ENCODE measurements at places on chromosomes 12 and 14.

DNA sequence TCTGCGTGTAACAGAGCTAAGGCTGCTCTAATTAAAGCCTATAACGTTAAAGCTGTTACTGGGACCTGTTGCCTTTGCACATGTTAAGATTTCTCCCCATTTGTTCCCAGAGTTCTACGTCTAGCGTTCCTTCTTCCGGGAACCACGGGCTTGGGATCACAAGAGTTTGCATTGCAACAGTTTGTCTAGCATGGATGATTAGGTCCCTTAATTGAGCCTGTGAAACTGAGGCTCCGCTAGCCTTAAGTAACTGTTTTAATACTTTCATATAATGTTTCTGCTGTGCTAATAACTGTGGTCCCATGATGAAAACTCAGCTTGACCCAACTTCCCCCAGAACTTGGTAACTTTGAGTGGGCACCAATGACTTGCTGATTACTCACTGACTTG, 16.7 kb upstream of the LYZ start:
- DNase-seq, result no peak

GRCh38 chr12:73598626-73599025, 939.0 kb upstream of the ATXN7L3B start:
- DNase-seq, result no peak

DNA sequence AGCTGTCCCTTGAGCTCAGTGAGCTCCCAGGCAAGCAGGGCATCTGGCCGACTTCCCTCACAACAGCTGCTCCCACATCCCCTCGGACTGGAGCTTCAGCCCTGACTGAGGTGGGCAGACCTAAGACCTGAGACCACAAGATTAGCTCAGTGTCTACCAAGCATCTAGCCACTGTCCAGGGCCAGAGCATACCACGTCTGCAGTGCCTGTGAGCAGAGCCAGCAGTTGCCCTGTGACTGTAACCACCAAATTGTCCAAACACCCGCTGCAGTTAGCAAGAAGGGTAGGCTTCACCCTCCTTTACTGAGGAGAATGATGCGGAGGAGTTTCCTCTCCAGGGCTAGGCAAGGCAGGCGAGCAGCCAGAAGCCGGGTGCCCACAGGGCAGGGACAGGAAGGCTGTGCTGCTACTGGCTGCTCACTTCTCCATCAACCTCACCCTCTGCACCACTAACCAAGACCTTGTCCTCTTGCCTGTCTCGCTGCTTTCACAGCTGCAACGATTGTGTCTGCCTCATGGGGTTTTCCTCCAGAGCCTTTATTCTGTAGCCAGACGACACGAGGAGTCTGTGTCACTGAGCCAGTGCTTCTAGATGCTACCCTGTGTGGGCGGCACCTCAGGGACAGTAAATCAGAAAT, 53.9 kb downstream of the ANAPC7 start:
- DNase-seq, result no peak

DNA sequence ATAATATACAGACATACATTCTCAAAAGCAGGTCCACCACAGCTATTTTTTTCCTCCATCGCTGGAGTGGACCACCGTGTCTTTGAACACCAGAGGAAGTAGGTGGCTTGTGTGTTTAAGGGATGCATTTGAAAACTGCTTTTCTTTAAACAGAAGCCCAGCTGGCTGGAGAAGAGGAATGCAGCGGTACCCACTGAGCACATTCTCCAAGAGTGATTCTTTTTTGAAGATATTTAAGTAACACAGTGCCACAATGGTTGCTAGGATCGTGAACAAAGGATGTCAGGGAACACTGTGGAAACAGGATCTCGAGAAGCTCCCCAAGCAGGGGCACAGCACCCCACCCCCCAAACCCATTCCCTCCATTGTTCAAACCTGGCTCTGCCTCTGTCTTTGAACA, 286.6 kb upstream of the PWP1 start:
- DNase-seq, result no peak

- DNase-seq, result no peak
These were observed 58.6 kb downstream of the ZFC3H1 start for GRCh38 chr12:71605039-71605438.

- DNase-seq, result peak; percentile 39
These were observed 2.0 kb downstream of the PRKAB1 start for GRCh38 chr12:119669744-119670472.

DNA sequence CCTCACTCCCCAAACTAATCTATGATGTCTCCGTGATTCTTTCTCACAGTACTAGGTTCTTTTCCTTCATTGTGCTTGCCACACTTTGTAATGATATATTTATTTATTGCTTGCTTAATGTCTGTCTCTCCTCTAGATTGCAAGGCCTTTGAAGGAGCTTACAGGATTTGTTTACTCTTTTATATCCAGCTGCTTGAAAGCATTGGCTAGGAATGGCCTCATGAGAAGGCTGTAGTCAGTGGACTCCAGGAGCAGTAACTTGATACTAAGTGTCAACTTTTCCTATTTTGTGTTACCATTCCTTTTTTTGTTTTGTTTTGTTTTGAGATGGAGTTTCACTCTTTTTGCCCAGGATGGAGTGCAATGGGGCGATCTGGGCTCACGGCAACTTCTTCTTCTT, 7.3 kb upstream of the FAM234B start:
- DNase-seq, result no peak

GRCh38 chr12:92442782-92443181, 260.0 kb upstream of the PLEKHG7 start:
- no peak for DNase-seq

GRCh38 chr12:5078423-5078822, 34.7 kb downstream of the KCNA5 start:
- DNase-seq, result no peak

DNA sequence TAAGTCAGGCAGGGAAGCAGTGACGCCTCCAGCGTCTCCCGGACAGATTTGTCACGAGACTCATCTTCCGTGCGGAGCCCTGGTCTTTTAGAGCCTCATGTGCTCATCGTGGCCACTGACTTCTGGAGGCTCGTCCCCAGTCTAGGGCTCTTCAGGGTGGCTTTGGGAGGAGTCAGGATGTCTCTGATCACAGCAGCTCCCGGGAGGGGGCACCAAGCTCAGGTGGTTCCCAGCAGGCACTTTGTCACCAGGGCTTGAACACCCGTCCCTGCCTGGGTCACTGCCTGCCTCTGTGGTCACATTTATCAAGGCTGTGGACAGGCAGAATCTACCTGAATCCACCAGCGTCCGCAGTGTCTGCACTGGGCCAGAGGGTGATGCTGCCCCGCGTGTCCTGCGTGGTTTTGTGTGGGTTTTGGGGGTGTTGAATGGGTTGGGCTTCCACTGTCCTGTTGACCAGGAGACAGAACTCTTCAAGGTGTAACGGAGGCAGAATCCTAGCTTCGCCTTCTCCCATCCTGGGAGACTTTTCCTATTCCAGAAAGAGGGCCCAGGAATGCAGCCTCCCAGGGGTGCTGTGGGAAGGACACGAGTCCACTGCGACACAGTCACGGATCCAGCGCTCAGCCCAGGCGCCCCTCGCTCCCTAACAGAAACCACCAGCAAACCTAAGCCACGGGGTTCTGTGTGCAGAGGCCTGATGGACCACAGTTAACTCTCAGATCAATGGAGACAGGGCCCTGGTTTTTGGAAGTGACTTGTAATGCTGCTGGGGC, 132.3 kb downstream of the ADGRD1 start:
- no peak for DNase-seq

DNA sequence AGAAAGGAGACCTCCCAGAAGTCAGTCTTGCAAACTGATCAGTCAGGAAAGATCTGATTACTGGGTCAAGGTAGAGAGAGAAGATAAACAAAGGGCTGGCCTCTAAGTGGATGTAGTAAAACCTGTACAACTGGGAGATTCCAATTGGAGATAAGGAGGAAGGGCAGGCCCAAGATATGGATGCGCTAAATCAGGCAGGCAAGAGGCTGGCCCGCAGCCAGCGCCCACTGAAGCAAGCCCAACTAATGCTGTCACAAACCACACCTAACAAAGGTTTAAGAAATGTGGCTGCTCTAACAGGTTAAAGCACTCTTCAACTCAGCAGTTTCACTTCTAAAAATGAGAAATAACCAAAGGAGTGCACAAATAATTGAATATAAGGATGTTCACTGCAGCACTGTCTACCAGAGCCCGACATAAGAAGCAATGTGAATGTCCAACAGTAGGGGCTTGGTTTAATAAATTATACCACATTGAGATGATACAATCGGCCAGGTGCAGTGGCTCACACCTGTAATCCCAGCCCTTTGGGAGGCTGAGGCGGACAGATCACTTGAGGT, 4.7 kb downstream of the GLTP start:
- DNase-seq, result no peak

- no peak for DNase-seq
These were observed 749 bp downstream of the GALNT6 start for GRCh38 chr12:51390457-51390856.

DNA sequence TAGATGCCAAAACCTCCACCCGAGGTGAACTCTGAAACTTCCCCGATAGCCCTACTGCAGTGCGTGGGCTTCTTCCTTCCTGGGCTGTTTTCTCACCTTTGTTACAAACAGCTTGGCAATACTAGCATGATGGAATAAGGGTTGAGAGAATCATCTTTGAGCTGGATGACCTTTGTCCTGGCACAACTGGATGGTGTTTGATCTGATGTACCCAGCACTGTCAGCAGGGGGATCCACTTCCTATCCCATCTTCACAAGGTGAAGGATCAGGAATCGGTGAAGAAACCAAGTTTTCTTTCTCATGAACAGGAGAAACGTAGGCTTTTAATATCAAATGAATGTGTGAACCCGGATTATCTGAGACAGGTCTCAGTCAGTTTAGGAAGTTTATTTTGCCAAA, 19.5 kb upstream of the LRRC10 start:
- peak; percentile 41 for DNase-seq

- DNase-seq, result no peak
These were observed 225.0 kb upstream of the GRIP1 start for GRCh38 chr12:66903782-66904396.

DNA sequence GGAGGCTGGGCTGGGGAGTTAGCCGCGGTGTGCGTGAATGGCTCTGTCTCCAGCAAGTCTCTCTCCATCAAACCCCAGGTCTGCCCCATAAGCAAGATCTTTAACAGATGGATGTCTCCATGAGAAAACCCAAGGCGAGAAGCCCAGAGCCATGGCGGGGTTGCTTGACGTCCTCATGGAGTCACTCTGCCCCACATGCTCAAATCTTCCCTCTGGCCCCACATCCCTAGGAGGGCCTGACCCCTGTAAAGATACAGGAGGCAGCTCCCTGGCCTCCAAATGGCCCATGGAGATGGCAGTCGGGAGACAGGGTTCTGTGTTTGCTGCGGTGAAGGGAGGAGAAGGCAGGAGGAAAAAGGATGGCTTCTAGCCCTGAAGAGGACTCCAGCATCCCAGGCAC, 49.3 kb downstream of the C14orf132 start:
- no peak for DNase-seq

DNA sequence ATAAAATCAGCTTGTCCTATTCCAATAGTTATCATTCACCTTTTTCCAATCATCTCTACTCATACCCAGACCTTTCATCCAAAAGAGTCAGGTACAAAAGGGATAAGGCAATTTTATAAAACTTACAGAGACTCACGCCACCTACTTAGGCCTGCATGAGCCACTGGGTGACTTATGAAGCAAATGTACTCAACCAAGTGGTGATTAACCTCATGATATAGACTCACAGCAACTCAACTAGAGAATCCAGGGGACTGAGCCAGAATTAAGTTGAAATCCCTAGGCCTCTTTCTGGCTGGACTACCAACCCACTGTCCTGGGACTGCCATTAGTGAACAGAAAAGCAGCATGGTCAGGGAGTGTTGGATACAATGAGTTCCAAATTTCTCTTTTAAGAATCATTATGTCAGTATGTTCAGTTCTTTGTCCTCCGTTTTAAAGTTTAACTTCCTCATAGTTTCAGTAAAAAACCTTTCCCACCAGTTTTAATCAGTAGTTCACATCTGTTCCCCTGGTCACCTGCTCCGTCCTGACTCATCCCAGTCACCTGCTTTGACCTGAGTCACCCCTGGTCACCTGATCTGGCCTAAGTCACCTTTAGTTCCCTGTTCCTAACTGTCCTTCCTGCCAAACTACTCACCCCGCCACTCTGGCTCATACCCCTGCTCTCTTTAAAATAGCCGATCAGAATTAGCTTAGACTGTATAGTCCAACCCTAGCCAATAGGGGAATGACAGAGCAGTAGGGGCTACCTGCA, 36.8 kb downstream of the SPTSSA start:
- no peak for DNase-seq

DNA sequence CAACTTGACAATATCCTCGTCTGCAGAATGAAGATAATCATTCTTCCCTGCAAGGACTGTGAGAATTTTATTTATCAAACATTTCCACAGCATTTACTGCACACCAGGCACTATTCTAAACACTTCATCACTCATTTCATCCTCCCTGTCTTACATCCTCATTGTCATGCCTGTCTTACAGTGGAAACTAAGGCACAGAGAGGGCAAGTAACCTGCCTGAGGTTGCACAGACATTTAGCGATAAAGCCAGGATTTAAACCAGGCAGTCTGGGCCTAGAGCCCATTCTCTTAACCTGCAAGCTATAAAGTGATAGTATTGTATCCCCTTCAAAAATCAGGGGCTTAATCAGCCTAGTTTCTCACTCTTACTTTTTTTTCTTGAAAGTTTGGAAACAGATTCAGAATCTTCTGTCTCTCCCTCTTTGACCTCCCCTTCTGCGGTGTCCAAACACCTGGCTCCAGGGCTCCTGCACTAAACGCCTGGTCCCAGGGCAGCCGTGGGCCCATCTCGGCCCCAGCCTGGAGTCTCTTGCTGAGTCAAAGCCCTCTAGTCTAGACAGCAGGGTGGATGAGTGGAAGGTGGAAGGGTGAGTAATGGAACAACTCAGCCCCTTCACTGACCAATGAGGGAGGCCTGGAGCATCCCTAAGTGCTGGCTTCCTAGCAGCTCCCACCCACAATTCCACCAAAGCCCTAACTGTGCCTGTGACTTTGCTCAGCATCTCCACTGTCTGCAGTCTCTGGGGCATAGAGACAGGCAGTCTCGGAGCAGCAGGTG, 12.5 kb downstream of the ISM2 start:
- DNase-seq, result no peak

DNA sequence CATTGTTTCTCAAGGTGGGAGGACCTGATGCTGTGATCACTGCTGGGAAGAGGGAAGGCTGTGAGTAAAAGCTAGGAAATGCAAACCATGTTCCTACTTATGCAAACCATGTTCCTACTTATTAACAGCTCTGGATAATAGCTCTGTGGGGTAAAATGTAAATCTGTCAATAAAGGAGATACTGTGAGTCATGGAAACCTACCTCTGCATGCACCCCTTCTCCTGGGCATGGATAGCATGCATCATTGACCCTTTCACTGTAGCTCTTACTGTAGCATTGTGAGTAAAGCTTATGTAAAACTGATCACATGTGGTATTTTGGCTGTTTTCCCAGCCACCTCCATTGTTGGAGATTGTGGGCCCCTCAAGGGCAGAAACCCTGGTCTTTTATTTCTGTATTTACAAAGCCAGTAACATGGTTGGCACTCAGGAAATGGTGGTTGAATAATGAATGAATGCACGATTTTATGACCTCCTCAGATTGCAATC, 253.7 kb downstream of the GRIN2B start:
- DNase-seq, result no peak

All from hematopoietic multipotent progenitor cell treated with erythropoietin and hydrocortisone succinate and interleukin-3 and kit ligand, for 15 days (in vitro differentiated cells).